ENCODE measurements at places on chromosomes 2 and 18. TPM values are rescaled to one million over a fixed set of nuclear protein-coding genes. Genes with fewer than 3 reads are reported as not detected.

Gene UGT1A8
- total RNA-seq = not detected

Gene LOXL3
- 1.8 TPM for total RNA-seq

Gene RND3
- total RNA-seq = 104 TPM

Gene PJVK
- total RNA-seq = 0.32 TPM

Gene CCDC74B
- 0.94 TPM for total RNA-seq

Gene PAX3
- not detected for total RNA-seq

Gene FBLN7
- total RNA-seq = 4.4 TPM

Gene PIEZO2
- total RNA-seq = 270 TPM

Gene LIPG
- 3.4 TPM for total RNA-seq

Gene BCL2
- 0.49 TPM for total RNA-seq

Gene ZNF385B
- not detected for total RNA-seq

Gene CXXC1
- 33.4 TPM for total RNA-seq

Gene ABCG8
- not detected for total RNA-seq

Gene SESTD1
- 20.4 TPM for total RNA-seq

Gene ATP8B1
- 66.6 TPM for total RNA-seq

Gene ICA1L
- 1.9 TPM for total RNA-seq

Gene EFR3B
- 0.49 TPM for total RNA-seq

Gene DHX57
- total RNA-seq = 26.4 TPM

Gene CDK15
- not detected for total RNA-seq

Gene KCMF1
- total RNA-seq = 21.9 TPM

Gene ZSWIM2
- 0.13 TPM for total RNA-seq

Gene KCNS3
- total RNA-seq = 0.31 TPM
